Neural crest cell (in vitro differentiated cells): ENCODE measurements at places on chromosomes 7 and 10. TPM values are rescaled to one million over a fixed set of nuclear protein-coding genes. Genes with fewer than 3 reads are reported as not detected.

DNA sequence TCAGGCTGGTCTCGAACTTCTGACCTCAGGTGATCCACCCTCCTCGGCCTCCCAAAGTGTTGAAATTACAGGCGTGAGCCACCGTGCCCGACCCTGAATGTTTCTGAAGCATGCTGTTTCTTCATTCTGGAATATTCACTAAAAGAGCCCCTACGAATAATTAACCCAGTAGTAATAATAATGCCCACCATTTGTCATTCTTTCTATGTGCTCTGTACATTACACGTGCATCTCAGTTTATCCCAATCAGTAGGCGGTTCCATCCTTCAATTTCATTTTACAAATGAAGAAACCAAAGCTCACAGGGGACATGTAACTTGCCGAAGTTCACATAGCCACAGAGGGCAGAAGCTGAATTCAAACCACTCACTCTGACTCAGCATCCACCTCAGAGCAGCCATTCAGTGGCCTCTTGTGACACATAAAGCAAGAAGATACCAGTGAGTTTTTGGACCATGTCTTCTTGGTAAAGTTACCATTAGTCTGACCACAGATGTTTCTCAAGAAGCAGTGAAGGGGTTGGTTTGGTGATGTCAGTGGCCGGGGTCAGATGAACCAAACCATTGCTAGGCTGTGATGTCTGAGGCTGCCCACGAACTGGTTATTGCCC lies 71.9 kb upstream of the DUSP5 start:
- no peak for DNase-seq

- DNase-seq, result no peak
Measured at GRCh38 chr10:76454506-76455140, 1023.2 kb downstream of the LRMDA start.

GRCh38 chr7:20598459-20599309 lies 16.8 kb upstream of the ABCB5 start:
- no peak for DNase-seq

- no peak for DNase-seq
Measured at GRCh38 chr7:29145553-29146056, 732 bp downstream of the CPVL start.

DNA sequence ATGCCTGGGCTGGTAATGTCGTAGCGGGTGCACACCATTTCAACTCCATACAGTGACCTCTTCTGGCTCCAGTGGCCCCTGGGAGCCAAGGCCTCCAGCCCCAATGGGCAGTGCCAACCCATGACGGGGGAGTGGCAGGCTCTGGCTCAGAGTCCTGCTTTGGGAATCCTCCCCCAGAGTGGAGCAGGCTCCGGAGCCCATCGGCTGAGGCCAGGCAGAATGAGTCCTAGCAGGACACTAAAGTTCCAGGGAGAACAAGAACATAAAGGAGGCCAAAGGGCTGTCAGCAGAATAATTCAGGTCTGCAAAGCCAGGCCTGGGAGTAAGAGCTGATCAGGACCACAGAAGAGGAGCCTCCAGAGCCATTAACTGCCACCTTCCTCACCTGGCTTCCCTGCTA lies 33.3 kb downstream of the LBX1 start:
- no peak for DNase-seq

The ADCK2 gene
- total RNA-seq, result 14.2 and 14.9 TPM in 2 replicates

DNA sequence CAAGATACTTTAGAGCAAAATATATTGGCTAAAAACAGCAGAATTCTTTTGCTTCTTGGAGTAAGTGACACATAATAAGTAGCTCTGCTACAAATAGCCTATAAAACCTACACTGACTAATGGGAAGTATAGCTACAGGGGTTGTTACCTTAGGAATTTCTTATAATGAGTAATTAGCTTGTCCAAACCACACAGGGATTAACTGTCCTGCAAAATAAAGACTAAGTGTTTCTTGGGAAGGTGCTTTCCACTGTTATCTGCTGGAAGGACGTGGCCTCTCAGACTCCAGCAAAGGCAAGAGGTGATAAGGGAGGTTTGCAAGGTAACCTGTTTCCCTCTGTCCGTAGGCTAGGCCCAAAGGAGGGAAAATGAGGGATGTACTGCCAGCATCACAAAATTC lies 302.4 kb downstream of the DOCK4 start:
- no peak for DNase-seq

GRCh38 chr10:43781480-43782361 lies 133.0 kb upstream of the ZNF32 start:
- DNase-seq, result no peak

GRCh38 chr10:3782451-3783315 lies 2.3 kb downstream of the KLF6 start:
- DNase-seq, result no peak

The NAT16 gene
- total RNA-seq, result 0.70 and 1.7 TPM in 2 replicates

- DNase-seq, result no peak
Measured at GRCh38 chr7:69668339-69668870, 70.1 kb downstream of the AUTS2 start.
